ENCODE measurements at places on chromosomes 16 and 17. TPM values are rescaled to one million over a fixed set of nuclear protein-coding genes. Genes with fewer than 3 reads are reported as not detected.

The ZNRF1 gene
- 9.7 TPM for total RNA-seq

GRCh38 chr16:64950731-64951130 lies 171.1 kb downstream of the CDH11 start:
- no peak for DNase-seq

The PPP1R27 gene
- not detected for total RNA-seq

- DNase-seq, result no peak
Observed at GRCh38 chr17:71633391-71633849, 487.4 kb upstream of the SOX9 start.

GRCh38 chr16:84730406-84731106 lies 30.8 kb downstream of the USP10 start:
- no peak for DNase-seq

The DLG4 gene
- total RNA-seq, result 2.1 TPM

DNA sequence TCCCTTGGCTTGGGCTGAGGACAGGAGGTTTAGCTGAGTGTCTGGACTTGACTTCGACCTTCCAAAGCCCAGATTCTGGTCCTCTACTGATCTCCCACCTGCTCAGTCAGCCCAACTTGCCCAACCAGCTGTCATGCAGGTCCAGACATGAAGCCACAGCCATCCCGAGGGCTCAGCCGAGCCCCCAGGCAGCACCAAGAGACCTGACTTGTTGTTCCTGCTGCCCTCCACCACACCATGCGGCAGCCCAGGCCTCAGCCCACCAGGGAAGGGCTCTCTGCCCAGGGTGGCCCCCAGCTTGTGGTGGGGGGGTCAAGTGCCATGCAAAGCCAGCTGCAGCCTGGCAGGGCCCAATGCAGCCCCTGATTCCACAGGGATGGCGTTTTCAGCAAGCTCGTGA lies 17.2 kb upstream of the CACNG4 start:
- no peak for DNase-seq

DNA sequence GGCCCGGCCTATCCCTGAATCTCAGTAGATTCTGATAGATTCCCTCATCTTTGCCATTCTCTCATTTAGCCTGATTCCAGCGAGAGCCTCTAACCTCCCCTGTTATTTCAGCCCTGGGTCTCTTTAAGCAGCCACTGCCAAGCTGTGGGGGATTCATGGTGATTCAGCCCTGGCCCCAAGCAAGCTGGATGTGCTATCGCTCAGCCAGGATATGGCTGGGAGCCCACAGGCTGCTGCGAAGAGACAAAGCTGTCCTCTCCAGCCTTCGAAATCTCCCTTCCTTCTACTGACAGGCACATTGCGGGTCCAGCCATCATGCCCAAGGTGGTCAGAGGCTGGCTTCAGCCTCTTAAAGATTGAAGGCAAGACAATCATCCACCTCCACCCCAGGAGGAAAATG lies 394.1 kb downstream of the SOX9 start:
- DNase-seq, result no peak

- no peak for DNase-seq
Observed at GRCh38 chr16:54076006-54076504, 210.5 kb downstream of the IRX3 start.

GRCh38 chr17:42683407-42684034 lies 1.2 kb downstream of the CNTNAP1 start:
- DNase-seq, result no peak

- no peak for DNase-seq
Observed at GRCh38 chr17:57523926-57524632, 221.0 kb downstream of the CCDC182 start.

DNA sequence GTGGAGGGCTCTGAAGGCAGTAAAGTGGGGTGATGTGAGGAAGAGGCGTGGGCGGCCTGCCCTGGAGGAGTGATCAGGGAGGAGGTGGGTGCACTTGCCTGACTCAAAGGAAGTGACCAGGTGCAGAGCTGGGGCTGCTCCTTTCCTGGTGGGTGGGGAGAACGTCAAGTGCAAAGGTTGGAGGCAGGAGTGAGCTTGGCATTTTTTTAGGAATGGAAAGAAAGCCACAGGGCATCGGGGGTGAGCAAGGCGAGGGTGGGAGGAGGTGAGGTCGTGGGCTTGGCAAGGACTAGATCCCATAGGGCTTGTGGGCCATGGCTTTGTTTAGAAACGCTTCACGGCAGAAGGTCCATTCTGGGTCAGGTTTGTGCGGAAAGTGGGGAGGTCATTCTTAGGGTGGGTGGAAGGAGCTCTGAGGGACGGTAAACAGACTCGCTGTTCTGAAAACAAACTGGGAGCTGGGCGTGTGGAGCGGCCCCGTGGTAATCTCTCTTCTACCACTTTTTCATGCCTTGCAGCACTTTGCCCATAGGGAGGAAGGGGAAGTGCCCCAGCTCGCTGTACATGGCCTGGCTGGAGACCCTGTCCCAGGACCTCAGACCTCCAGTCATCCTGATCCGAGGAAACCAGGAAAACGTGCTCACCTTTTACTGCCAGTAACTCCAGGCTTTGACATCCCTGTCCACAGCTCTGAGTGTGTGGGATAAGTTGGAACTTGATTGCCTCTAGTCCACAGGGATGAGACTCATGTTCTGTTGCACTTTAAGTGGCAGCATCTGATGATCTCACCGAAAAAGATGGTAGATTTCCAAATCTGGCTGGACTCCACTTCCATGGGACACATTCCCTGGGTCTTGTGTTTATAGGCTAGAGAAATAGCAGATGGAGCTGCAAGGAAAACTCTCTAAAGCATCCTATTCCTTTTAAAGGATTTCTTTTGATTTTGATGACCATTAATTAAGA lies 18.9 kb upstream of the HERPUD1 start:
- DNase-seq, result no peak

The CMC2 gene
- 26.2 TPM for total RNA-seq

Measured in liver (tissue), 10 donors.